ENCODE measurements at places on chromosomes 12 and 14.

DNA sequence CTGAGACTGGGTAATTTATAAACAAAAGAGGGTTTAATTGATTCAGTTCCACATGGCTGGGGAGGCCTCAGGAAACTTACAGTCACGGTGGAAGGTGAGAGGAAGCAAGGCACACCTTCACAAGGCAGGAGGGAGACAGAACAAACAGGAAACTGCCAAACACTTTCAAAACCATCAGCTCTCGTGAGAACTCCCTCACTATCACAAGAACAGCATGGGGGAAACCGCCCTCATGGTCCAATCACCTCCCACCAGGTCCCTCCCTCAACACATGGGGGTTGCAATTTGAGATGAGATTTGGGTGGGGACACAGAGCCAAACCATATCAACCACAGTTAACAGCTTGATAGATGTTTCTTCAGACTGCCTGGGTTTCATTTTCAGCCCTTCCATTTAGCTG, 6.2 kb upstream of the GNPNAT1 start:
- DNase-seq = no peak

DNA sequence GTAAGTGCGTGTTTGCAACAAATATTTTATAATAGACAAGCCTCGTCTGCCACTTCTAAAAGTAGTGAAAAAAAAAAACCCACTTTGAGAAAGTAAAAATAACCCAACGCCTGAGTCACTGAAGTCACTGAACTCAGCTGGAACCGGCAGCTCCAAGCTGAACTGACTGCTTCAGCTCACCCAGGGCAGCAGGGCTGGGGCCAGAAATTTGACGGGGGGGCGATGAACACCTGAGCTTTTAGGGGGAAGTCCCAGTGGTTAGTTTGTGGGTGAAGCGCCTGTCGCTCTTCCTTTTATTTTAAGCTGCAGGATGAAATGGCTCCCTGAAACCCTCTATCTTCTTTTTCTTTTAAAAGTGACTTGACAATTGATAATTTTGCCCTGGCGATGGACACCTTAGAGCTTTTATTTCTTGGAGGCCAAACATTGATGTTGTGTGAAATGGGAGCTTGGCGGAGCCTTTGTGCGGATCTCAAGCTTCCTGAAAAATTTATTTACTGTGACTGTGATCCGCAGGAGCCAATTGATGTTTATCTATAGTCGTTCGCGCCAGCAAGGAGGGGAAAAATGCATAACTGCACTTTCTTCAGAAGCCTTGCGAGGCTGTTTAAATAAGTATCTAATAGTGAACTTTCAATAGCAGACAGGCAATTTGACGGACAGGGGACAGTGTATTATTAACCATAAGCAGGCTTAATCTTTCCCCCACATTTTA, 173.2 kb upstream of the MYL2 start:
- DNase-seq = no peak

DNA sequence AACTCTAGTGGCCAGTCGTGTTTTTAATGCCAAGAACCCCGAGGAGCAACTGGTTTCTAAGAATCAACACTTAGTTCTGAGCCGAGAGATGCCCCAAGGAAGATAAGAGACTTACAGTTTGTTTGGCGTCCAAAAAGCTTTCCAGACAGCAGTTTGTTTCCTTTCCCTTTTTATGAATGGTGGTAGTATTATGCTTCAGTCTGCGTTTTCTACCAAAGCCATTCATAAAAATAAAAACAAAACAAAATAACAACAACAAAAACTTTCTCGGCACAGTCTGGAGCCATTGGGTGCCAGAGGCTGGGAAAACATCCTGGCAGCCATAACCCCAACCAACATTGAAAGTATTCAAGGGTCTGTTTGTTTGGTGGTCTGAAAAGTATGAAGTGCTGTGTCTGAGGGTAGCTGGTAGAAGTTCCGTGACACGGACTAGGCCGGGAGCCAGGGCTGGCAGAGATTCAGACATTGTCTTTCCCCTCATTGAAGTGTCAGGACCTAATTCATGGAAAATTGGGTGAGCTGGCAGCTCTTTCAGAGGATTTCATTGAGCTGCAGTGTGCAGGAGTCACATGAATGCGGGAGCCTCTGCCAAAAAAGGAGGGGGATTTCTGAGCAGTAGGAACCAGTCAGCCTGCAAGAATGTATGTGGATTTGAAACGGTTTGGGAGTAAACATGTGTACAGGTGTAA, 124.2 kb downstream of the HMGA2 start:
- no peak for DNase-seq

- no peak for DNase-seq
Observed at GRCh38 chr12:130462558-130463274, 125.0 kb downstream of the PIWIL1 start.

DNA sequence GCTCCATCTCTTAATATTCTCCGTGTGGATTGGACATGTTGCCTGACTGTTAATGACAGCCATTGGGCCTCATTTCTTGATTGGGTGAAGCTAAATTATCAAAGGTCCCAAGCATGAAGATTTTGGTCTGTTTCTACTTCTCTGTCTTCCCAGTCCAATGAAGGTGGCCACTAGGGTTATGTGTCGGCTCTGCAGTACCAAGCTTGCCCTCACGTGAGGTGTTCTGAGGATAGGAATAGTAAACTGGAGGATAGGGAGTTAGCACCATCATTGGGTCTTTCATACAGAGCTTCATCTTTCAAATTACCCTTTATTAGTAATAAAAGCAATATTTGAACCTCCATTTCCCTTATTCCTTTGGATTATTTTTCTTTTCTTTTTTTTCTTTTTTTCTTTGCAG, 21.9 kb upstream of the BICD1 start:
- DNase-seq = no peak

DNA sequence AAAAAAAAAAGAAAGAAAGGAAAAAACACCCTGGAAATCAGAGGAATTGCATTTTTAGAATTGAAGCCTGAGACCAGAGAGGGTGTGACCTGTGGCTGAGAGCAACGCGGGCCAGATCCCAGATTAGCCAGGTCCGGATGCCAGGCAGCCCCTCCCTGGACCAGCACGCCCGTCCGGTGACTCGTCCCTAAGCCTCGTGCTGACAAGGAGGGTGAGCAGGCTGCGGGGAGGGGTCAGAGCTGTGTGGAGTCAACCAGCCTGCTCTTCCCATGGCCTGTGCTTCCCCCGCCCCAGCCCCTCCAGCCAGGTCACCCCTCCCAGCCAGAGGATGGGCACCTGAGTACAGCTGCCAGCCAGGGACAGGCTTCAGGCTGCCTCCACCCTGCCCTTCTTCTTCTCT, 4.2 kb upstream of the KLC1 start:
- DNase-seq = no peak

DNA sequence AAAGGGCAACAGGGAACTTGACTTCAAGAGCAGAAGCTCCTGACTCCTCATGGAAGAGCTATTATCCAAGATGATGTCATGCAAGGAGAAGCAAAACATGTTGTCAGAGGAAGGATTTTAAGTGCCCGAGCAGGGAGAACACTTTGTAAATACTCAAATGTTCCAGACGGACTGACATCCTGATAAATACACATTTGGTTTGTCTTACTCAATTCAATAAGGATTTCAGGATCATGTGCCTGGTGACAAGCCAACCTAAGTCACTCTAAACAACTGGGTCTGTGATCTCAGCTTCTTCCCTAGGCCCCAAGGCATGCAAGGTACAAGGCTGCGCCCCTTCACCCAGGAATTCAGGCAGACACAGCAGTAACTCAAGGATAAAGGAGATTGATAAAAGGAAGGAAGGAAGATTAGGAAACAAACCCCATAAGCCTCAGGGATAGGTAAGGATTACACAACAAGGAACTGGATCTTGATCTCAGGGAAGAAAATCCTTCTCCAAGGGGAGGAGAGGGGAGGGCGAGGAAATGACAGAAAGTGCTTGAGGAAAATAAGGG, 26.8 kb upstream of the CEBPE start:
- DNase-seq = no peak

DNA sequence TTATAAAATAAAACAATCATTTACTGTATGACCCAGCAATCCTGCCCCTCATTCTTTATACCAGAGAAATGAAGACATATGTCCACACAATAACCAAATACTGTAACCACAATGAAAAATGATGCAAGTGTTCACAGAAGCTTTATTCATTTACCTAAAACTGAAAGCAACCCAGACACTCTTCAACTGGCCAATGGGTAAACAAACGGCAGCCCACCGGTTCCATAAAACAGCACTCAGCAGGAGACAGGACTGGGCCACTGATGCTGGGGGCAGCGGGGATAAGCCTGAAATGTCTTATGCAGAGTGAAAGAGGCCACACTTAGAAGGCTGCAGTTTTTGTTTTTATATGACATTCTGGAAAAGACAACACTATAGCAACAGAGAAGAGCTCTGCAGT, 15.1 kb downstream of the DDX51 start:
- DNase-seq = no peak

GRCh38 chr14:104321088-104321801, 182.9 kb downstream of the KIF26A start:
- no peak for DNase-seq

DNA sequence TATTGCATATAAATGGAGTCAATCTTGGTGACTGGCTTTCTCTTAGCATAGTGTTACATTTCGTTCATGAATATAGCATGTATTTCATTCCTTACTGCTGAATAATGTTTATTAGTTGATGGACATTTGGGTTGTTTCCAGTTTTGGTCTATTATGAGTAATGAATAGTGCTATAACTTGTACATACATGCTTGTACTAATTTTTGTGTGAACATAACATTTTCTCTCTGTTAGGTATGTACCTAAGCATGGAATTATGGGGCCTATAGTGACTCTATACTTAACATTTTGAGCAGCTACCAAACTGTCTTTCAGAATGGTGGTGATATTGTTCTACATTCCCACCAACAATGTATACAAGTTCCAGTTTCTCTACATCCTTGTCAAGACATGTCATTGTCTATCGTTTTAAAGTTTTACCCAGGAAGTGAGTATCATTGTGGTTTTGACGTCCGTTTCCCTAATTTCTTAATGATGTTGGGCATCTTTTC, 23.1 kb downstream of the ATP2A2 start:
- DNase-seq = no peak

GRCh38 chr12:96172981-96173380, 21.2 kb upstream of the ELK3 start:
- DNase-seq = no peak

DNA sequence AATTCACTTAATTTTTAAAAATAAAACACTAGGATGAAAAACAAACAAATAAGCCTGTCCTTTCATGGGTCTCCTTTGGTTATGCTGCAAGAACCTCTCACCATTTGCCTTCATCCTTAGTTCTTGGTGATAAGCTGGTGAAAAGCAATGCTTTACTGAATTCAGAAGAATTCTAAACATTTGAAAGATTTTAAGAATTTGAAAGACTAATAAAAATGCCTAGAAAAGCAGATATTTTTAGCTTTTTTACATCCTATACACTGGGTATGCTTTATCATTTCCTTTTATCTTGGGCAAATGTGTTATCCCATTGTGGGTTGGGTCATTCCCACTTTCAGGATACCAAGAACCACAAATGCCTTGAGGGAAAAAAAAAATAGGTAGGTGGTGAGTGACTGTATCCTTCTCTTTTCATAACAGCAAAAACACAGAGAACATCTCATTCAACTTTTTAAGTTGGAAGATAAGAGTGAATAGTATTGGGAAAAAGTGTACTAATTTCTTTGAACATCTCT, 197.1 kb upstream of the ABCD2 start:
- no peak for DNase-seq

DNA sequence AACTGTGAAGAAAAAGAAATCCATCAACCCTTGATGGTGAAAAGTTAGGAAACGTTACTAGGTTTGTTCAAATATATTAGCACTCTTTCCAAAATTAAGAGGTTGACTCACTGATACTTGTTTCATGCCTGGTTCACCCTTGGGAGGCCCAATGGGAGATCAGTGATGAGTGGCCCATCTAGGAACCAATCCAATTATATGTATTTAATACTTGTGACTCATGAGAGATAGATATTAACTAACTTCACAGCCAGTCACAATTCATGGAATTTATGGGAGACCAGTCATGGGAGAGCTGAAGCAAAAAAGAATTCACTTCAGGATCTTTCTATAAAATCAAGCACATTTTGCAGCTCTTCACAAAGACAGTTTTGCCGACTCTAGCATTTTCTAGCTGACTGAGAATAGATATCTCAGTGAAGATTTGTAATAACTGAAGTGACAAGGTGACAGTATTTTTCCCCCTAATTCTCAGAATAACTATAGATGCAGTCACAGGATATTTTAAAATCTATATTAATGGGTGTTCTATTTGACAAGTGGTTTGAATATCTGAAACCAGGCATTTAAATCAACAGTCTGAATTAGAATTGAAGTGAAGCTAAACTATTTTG, 230.2 kb downstream of the EPS8 start:
- no peak for DNase-seq

DNA sequence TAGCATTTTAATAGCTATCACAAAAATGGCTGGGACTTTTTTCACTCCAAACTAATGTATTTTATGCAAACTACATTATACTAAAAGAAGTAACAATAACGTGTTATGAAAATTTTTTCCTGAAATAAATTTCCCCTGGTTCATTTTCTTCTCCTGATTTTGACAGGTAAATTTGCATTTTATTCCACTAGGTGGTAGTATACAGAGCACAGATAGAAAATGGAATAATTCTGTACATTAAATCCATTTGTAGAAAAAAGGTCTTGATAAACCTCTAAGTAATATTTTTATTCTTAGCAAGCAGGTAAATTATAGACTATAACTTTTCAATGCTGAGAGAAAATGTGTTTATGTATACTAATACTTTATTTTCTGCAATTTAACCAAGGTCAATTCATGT, 96.5 kb downstream of the BCAT1 start:
- DNase-seq = no peak

DNA sequence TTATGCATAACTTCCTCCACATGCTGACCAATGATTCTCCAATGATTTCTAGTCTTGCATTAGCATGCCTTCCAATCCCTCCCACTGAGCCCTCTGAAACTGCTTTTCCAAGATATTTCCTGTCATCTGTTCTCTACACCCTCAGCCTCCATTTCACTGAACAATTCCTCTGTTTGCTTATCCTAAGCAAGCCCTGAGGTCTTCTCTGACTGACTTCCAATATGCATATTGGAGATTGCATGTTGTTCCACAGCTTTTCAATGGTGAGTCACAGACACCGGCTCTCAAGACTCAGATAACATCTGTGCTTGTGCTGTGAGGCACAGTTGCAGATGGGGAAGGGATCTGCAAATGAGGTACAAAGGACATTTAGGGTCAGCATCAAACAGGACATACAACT, 141.0 kb downstream of the SLC16A7 start:
- no peak for DNase-seq

- no peak for DNase-seq
Observed at GRCh38 chr12:25113651-25114050, 81.3 kb downstream of the DNAI7 start.

- DNase-seq = no peak
Observed at GRCh38 chr12:75699251-75699650, 187.8 kb upstream of the KRR1 start.
